ENCODE measurements at places on chromosomes 12 and 14.

GRCh38 chr14:85538636-85539035, 8.7 kb downstream of the FLRT2 start:
- no peak for DNase-seq

DNA sequence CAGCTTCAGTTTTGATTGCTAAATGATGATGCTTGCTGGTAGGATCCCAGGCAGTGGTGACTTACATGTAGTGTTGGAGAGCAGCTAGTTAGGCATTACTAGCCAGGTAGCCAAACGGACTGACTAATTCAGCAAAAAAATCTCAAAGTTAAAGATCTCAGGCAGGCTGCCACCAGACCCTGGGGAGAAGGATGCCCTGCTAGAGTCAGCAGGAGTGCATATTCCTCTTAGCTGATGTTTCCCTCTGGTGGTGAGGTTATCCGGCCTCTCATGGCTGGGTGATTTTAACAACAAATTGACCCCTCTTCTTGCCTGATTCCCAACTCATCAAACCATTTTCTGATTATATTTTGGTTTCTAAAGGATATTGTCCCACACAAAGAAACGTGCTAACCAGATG, 2.8 kb downstream of the EFS start:
- DNase-seq, result peak; percentile 6

DNA sequence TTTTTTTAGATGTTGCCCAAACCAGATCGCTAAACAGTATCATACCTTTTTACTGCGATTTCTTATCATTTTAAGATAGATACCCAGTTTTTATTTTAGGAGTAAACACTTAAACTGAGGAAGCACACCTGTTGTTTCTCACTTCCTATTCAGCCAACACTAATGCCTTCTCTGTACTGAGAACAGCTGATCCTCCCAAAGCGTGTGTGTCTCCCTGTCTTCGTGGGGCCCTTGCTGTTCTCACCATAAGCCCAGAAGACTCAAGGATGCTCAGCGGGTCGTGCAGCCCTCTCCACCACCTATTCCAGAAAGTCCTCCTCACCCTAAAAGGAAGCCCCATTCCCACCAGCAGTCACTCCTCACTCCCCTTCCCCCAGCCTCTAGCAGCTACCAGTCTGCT, 14.8 kb downstream of the PPP2R5C start:
- DNase-seq, result no peak

GRCh38 chr14:75658957-75659356, 1.7 kb downstream of the ERG28 start:
- no peak for DNase-seq

- DNase-seq, result no peak
These were observed 208.6 kb downstream of the RASSF9 start for GRCh38 chr12:85627584-85627983.

DNA sequence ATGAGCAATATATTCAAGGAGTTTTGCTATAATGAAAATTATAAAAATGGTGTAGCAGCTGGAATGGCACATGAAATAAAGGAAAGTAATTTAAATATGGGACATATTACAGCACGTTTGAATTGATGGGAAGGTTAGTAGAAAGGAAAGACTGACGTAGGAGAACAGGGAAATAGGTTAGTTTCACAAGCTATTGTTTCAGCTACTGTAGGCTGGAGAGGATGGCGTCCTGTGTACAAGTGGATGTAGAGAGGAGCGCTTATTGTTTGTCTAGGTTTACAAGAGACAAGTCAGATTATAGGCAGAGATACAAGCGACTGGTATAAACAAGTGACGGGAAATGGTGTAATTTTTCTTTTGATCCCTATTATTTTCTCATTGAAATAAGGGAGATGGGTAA, 431.2 kb upstream of the PDE3A start:
- DNase-seq, result no peak

- DNase-seq, result no peak
These were observed 1.9 kb downstream of the ATP6V0A2 start for GRCh38 chr12:123713823-123714585.

GRCh38 chr14:94679106-94679810, 67.1 kb downstream of the SERPINA3 start:
- DNase-seq, result no peak
